LHCN-M2 (cell line): ENCODE measurements at places on chromosomes 5 and 9. TPM values are rescaled to one million over a fixed set of nuclear protein-coding genes. Genes with fewer than 3 reads are reported as not detected.

- DNase-seq, result no peak
These were observed 549.1 kb upstream of the CCNG1 start for GRCh38 chr5:162888268-162888667.

- DNase-seq, result no peak
These were observed 2.2 kb downstream of the BARX1 start for GRCh38 chr9:93952784-93953495.

DNA sequence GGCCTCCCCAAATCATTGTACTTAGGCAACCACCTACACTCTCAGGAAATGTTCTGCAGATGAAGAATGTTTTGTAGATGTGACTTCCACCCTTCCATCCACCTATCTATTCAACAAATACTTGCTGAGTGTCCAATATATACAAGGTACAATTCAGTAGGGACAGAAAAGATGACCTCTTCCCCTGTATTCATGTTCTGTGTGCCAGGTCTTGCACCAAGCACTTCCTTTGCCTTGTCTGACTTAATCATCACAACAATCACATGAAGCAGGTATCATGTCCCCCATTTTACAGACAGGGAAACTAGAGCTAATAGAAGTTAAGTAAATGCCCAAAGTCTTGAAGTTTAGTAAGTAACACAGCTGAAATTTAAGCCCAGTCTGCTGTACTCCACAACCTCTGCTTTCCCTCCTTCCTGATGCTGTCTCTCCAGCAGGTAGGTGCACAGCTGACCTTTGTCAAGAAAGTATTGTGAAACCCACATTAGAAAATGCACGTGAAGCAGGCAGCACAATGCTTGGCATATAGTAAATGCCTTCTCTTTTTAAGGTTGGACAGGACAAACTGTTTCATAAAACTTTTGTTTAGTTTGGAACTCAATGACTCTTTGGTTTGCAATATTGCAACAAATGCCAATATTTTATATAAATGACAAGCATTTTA, 296.5 kb downstream of the DEPDC1B start:
- DNase-seq, result no peak

- DNase-seq, result peak; percentile 90
These were observed 1.1 kb upstream of the BNC2 start for GRCh38 chr9:16871336-16872151.

GRCh38 chr5:154380263-154380662, 65.5 kb upstream of the SAP30L start:
- DNase-seq, result no peak

- DNase-seq, result peak; percentile 89
These were observed 20.6 kb downstream of the TPPP start for GRCh38 chr5:672329-673160.

- DNase-seq, result peak; percentile 26
These were observed 431 bp downstream of the BNC2 start for GRCh38 chr9:16869882-16870595.

DNA sequence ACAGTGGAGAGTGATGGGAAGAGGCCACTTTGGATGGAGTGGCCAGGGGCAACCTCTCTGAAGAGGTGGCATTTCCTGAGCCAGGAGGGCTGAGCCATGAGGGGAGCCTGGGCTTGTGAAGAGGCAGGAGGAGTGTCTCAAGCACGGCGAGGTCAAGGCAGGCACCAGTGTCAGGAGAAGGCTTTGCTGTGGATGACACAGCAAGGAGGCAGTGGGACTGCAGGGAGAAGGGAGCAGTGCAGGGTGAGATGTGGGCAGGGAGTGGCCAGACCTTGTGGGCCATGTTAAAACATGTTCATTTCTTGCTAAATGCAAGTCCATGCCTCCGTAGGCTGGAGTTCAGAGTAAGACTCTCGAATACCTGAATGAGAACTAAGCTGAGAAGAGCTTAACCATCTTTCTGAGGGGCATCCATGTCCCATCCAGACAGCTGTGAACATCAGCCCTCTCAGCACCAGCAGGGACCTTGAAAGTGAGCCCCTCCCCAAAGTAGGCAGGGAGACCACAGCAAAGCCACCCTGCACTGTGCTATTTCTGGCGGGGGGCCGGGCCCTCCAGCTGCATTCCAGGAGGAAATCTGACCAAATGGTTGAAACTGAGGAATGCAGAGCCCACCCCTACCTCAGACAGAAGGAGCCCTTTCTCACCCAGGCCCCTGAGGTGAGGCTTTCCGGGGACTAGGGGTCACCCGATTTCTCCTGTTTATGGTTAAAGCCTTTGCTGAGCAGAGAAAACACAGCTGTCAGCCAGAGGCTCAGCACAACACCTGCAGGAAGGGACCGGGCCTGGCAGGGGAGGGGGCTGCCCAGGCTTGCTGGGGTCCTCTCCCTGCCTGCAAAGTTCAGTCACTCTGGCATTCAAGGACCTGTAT, 16.1 kb upstream of the ARSI start:
- no peak for DNase-seq

DNA sequence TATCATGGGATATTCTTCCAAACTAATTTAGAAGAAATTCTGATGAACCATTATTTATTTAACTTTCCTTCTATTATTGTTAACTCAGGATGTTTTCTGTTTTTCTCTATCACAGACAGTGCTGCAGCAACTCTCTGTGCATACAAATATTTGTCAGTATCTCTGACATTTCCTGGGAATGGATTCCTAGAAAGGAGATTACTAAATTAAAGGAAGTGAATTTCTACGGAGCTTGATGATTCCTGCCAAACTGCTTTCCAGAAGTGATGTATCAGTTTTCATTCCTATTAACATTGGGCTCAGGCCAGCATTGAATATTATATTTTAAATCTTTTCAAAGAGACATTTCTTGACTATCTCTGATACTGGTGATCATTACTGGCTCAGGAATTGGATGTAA, 26.0 kb upstream of the MAST4 start:
- no peak for DNase-seq

- no peak for DNase-seq
These were observed 37.8 kb upstream of the CRB2 start for GRCh38 chr9:123318202-123318601.

DNA sequence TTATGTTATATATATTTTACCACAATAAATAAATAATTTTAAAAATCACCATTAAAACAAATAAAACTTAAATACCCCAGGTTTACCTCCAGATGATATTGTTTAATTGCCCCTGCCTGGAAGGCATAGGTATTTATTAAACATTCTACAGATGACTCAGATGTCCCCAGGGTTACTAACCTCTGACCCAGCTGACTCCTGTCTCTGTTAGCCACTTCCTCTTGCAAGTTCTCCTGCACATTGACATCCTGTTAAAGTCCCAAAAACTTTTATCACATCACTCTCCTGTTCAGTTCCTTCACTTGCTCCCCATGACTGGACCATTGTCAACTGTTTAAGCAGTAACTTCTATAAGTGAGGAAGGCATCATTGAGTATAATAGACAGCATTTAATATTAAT, 37.0 kb upstream of the RAB3C start:
- DNase-seq, result no peak

GRCh38 chr5:157308836-157309465, 43.0 kb downstream of the CYFIP2 start:
- peak; percentile 56 for DNase-seq

DNA sequence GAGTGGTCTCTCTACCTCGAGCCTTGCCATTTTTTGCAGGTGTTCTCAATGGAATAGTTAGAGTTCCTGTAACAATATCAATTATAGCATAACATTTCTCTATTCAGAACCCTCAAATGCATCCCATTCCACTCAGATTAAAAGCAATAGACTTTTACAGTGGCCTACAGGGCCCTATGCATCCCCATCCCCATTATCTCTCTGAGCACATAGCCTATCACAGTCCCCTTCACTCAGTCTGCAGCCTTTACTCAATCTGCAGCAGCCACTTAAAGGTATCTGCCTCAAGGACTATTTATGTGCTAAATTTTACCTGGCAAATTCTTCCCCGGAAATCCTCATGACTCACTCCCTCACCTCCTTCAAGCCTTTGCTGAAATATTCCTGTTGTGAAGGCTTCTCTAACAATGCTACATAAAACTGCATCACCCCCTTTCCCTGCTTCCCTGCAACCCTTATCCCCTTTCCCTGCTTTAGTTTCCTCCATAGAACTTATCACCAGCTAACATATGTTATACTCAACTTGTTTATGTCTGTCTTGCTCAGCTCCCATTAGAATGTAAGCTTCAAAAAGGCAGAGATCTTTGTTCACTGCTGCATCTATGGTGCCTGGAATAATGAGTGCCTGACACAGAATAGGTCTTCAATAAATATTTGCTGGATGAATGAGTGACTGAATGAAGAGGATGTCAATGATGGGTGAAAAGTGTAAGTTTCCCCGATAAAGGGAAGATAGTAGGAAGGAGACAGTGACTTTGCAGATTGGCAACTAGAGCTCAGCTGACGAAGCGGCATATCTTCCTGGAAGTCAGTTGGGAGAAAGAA, 54.1 kb upstream of the ZNF366 start:
- no peak for DNase-seq

- DNase-seq, result no peak
These were observed 336.1 kb downstream of the DRD1 start for GRCh38 chr5:175107865-175108264.

DNA sequence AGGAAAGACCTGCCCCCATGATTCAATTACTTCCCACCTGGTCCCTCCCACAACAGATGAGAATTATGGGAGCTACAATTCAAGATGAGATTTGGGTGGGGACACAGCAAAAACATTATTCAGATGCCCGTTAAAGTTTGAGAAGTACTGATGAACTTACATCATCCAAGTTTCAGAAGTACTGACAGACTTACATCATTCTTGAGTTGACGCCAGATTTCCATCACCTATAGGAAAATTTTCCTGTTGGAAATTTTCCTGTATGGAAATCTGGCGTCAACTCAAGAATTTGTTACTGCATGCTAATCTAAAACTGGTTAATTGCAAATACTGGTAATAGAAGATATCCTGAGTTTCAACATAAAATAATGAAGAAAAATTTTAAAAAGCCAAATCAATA, 975.9 kb downstream of the MAT2B start:
- DNase-seq, result no peak

GRCh38 chr5:28691526-28691925, 1653.1 kb upstream of the CDH9 start:
- DNase-seq, result no peak

GRCh38 chr5:117759849-117760499, 1185.4 kb upstream of the SEMA6A start:
- DNase-seq, result no peak

- peak; percentile 60 for DNase-seq
These were observed 30.0 kb upstream of the PSD2 start for GRCh38 chr5:139765409-139766217.

- no peak for DNase-seq
These were observed 48.0 kb upstream of the RGS7BP start for GRCh38 chr5:64457846-64458245.

- DNase-seq, result no peak
These were observed 29.5 kb downstream of the NPR3 start for GRCh38 chr5:32740651-32741050.

GRCh38 chr5:168976311-168976970, 324.5 kb downstream of the SLIT3 start:
- no peak for DNase-seq

DNA sequence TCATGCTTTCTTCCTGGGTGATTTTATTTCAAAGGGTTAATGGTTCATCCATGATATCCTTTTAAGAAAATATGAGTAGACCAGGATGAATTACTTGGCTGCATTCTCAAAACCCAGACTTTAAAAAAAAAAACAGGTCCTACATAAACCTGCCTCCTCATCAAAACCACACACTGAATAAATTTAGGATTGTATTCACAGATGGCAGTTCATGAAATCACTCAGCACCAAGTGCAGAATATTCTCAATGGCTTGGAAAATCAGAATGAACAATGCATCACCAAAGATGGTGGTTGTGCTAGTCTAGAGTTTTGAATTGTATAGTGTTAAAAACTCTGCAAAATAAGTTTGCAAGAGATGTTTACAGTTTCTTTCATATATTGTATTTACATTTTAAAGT, 145.4 kb upstream of the GRAMD2B start:
- no peak for DNase-seq

DNA sequence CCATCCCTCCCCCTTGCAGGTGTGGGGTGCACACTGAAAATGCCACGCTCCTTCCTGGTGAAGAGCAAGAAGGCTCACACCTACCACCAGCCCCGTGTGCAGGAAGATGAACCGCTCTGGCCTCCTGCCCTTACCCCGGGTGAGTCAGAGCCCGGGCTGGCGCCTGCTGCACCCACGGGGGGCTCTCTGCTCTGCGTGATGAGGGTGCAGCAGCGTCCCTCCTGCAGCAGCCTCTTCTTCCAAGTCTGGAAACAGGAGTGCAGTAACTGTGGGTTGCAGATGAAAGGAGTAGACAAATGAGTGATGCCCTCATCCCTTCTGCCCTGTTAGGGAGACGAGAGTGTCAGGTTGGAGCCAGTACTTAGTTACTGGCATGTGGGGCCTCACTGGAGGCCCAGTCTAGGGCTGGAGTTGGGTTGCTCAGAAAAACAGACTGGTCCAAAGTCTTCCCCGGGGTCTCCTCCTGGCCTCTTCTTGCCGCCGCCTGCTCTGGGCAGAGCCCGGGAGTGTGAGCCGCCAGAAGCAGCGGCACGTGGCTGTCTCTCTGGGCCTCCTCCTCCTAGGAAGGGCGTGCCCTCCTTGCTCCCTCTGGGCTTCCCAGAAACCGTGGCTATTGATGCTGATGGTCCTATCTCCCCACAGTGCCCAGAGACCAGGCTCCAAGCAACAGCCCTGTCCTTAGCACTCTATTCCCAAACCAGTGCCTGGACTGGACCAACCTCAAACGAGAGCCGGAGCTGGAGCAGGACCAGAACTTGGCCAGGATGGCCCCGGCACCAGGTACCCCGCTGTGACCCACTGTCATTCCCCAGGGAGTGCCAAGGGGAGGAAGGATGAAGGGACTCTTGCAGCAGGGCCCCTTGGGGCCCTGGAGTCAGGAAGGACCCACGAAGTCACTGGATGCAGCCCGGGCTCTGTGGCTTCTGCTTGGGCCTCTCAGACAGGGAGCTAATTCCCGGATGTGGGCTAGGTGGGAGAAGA, 8.4 kb downstream of the GFI1B start:
- no peak for DNase-seq

- no peak for DNase-seq
These were observed 29.1 kb downstream of the TNC start for GRCh38 chr9:115088860-115089259.

GRCh38 chr5:137589185-137589584, 90.1 kb upstream of the SPOCK1 start:
- DNase-seq, result no peak

Gene EXD3
- total RNA-seq, result 4.0 and 6.5 TPM in 2 replicates

Gene CARTPT
- total RNA-seq, result not detected in 2 replicates

Gene INSL4
- not detected in 2 replicates for total RNA-seq

Gene N4BP3
- total RNA-seq, result 0.06 and 0.13 TPM in 2 replicates

Gene PCDHB5
- 0.63 and 1.1 TPM in 2 replicates for total RNA-seq

Gene ARID3C
- total RNA-seq, result 0.34 and 0.45 TPM in 2 replicates

Gene TRIM36
- 3.9 and 5.4 TPM in 2 replicates for total RNA-seq

Gene DDX41
- 153 and 185 TPM in 2 replicates for total RNA-seq

Gene PCDHGA5
- total RNA-seq, result 0.98 and 1.5 TPM in 2 replicates

Gene FBP1
- total RNA-seq, result not detected in 2 replicates
